ENCODE measurements at places on chromosomes 4 and X.

- no peak for DNase-seq
Observed at GRCh38 chr4:11587797-11588196, 159.1 kb upstream of the HS3ST1 start.

GRCh38 chr4:16593386-16593785 lies 305.1 kb downstream of the LDB2 start:
- DNase-seq, result no peak

DNA sequence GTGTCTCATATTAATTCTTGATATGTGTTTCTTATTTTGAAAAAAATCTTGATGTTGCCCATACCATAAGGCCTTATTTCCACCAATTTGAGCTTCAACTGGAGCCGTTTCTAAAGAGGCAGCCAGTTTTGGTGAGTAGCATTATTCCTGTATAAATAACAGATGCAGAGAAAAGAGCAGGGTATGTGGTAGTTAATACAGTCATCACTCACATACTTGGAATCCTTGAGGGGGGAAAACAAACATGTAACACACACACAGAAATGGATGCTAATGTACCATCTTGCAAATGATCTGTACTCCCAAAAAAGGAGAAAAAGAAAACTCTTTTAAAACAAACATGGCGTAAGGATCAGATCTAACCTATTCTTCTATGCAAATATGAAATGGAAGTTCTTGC lies 389.7 kb downstream of the GPM6A start:
- no peak for DNase-seq

DNA sequence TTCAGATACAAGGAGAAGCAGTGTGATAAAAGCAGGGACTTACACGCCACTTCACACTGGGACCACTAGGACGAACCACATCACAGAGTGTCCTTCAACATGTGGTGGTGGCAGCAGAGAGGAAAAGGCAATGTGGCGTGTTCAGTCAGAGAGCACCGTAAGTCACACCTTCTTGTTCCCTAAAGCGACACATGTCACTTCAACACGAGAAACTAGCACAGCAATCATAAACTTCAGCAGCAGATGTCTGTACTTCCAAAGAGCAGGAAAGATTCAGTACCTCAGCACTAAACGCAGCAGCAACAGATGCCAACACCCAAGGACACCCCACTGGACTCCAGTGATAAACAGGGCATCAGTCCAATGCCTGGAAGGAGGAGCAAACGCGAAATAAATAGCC lies 96.7 kb downstream of the AREG start:
- DNase-seq, result no peak

GRCh38 chr4:159146488-159146887 lies 43.6 kb downstream of the RAPGEF2 start:
- DNase-seq, result no peak

GRCh38 chr4:151117371-151117962 lies 18.0 kb downstream of the RPS3A start:
- peak; percentile 29 for DNase-seq

- no peak for DNase-seq
Observed at GRCh38 chr4:158826882-158827281, 58.1 kb downstream of the FNIP2 start.

DNA sequence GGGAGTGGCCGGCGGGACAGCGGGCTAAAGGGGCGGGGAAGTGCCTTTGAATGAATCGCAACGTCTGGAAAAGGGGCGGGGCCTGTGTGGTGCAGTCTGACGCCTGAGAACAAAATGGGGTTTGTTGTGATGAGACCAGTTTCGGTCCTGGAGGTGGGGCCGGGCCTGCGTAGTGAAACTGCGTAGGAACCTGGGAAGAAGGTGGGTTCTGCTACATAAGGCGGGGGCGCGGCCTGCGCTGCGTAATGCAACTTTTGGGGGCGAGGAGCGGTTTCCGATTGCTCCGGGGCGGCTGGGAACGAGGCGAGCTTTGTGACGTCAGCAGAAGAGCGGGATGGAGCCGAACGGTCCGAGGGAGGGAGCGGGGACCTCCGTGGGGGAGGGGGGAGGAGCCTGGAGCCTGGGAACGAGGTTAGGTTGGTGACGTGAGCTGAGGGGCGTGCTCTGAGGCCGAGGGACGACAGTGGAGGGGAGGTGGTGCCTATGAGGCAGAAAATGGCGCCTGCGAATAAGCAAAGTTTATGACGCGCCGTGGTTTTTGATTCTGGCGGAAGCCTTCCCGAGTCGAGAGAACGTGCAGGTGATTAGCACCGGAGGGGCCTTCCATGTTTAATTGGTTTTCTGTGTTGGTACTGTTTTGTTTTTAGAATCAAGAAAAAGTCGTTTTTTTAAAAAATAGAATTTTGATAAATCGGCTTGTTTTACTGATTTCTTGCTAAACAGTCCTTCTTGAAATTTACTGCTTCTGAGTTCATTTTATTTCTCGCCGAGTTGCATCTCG lies 714 bp downstream of the USP11 start:
- DNase-seq, result peak; percentile 94

DNA sequence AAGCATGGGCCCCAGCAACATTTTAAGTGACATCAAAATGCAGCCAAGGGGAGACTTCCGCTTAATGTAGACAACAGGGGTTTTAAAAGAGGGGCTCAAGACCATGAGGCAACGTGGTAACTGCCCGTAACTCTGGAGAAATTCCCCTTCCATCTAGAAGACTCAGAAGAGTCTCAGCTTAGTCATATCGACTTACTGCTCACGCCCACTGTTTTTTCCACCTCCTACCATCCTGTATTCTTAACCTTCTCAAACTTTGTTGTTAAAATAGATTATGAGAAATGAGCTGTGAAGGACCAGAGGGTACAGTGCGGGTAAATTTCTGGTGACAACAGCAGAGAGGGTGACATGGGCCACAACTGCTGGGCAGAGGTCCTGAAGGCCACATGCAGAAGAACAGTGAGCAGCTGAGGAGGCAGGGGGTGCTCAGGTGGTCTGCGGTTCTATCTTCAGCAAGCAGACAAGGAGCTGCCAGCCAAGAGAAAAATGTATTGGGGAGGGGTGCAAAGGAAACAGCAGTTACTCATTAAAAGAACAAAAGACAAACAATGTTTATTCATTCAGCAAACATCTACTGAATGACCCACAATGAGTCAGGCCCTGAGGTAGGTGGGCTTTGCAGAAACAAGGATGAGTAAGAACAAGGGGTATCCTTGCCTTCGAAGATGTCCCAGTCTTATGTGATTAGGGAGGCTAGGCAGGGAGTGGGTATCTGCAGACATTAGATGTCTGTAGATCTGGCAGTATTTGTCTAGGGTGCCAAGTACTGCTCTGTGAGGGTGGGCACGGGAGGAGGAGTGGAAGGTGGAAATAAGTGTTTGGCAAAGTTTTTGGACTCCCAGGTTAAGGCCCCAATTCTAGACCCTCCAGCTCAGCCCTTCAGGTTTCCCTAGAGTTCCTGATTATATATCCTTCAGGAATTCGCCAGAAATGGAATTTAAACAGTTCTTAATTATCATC lies 175.3 kb downstream of the TSPAN5 start:
- peak; percentile 57 for DNase-seq

GRCh38 chr4:157896726-157897125 lies 276.1 kb downstream of the GASK1B start:
- DNase-seq, result no peak

- no peak for DNase-seq
Observed at GRCh38 chrX:50643525-50644137, 170.4 kb downstream of the SHROOM4 start.

DNA sequence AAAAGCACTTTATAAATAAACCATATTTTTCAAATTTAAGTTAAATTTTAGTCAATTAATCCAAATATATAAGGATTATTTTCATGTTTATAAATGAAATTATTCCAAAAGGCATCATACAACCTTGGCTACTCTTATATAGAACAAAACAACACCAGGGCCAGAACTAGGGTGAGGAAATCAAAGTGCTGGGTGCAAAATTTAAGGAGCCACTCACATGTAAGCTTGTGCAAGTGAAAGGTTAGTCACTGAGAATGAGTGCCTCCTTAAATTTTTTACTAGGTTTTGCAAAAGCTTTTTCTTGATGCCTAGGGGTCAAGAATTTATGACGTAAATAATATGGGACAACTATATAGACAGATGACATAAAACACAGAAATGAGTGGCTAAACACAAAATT lies 83.4 kb upstream of the COX18 start:
- no peak for DNase-seq

DNA sequence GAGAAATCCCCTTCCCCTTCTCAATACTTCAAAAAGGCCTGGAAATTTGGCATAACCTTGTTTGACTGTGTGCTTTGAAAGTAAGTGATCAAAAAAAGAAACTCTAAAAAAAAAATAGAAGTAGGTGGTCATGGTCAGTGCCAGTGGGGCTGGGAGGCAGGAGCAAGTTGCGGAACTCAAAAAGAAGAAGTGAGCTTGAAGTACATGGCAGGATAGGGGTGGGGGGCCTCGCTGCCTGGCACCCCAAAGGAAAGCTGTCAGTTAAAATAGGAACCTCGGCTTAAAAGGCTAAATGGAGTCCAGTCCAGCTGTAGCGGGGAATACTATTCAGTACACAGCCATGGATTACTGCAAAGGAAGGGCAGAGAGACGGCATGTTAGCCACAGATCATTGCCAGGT lies 12.2 kb upstream of the NKRF start:
- DNase-seq, result no peak

DNA sequence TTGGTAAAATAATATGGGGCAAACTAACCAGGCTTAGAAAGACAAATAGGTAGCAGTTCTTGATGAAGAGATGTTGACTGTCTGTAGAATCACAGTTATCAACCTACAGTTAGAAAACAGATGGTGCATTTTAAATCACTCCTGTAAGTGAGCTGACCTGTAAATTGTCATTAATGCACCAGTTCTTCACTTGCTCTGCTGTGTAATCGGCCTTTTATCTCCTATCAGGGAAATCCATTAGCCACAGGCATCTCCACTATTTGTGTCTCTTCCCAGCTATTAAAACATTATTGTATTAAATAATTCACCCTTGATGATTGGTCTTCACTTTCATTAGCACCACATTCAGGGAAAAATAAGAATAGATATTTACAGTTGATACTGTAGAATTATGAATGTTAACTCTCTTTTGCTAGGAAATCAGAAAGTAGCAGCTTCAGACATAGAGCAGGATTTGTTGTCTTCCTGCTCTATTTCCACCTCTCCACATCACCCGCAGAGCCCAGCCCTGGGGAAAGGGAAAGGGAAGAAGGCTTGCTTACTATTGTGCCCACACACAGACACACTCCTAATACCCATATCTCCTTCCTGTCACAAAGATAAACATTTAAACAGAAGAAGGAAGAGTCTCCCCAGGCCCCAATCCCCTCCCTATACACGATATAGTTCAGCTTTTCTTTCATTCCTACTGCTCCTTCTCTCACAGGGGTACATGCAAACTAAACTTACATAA lies 97.1 kb downstream of the REELD1 start:
- no peak for DNase-seq

DNA sequence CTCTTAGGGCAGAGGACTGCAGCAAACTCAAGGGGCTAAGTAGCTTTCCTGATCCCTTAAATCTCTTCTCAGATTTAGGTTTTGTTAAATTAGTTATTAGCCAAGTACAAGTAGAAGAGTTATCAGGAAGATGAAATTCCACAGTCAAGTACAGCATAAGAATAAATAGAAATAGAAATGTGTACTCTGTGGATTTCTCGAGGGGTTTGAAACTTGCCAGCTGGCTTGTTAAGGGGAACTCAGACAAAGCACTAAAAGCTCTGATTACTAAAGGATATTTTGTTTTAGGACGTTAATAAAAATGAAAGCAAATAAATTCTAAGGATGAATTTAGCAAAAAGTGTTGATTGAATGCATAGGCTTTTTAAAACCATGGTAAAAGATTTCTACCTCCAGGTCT lies 654.6 kb downstream of the RAPGEF2 start:
- no peak for DNase-seq

- no peak for DNase-seq
Observed at GRCh38 chrX:9738151-9738550, 27.5 kb downstream of the GPR143 start.

All from GM06990 (cell line).